ENCODE measurements at places on chromosomes 4 and X.
A peak's percentile ranks its signal among the peaks of the same experiment; 100 is the strongest.

- DNase-seq = no peak
Observed at GRCh38 chr4:167721617-167722486, 370.5 kb upstream of the ANXA10 start.

GRCh38 chr4:173247321-173247720, 78.7 kb downstream of the GALNT7 start:
- no peak for DNase-seq

GRCh38 chrX:1534301-1535168, 2.5 kb downstream of the P2RY8 start:
- no peak for DNase-seq

DNA sequence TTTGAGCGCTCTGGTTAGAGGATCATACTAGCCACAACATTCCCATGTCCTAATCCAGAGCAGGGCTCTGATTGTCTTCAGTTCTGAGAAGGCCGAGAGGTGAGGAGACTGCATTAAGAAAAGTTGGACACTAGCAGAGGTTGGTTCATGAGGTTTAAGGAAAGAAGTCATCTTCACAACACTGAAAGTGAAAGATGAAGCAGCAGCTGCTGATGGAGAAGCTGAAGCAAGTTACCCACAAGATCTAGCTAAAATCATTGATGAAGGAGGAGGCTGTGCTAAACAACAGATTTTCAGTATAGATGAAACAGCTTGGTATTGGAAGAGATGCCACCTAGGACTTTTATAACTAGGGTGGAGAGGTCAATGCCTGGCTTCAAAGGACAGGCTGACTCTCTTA, 36.8 kb downstream of the RAP1GDS1 start:
- no peak for DNase-seq

DNA sequence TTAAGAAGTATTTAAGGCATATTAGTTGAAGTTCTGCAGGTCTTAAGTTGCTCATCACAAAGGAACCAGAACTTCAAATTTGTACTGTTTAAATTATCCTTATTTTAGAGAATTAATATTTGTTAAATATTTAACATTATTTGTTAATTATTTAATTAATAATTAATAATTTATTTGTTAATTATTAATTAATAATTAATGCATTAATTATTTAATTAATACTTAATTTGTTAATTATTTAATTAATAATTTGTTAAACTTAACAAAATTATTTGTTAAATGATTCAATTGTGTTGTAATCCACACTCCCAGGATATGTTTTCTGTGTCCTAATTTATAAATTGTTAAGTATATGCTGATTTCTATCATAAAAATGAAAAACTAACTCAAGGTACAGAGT, 129.4 kb downstream of the GLRA3 start:
- no peak for DNase-seq

- DNase-seq = no peak
Observed at GRCh38 chr4:147837435-147837834, 105.5 kb downstream of the ARHGAP10 start.

- no peak for DNase-seq
Observed at GRCh38 chrX:24339911-24340310, 20.5 kb upstream of the SUPT20HL1 start.

GRCh38 chrX:49147936-49148335, 14.6 kb upstream of the MAGIX start:
- no peak for DNase-seq

DNA sequence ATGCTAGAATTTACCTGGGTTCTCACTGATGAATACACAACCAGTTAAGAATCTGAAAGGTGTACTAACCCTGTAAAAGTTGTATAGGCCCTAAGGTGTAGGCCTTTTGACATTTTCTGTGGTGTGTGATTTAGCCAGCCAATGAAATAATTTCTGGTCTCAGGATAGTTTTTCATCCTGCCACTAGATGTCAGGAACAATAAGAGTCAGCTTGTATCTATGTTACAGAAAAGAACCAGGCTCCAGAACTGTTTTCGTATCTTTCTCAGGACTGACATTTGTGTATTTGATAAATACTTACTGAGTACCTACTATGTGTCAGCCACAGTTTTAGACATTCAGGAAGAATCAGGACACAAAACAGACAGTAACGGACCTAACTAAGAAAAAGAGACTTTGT, 673.6 kb upstream of the TENM3 start:
- DNase-seq = no peak

DNA sequence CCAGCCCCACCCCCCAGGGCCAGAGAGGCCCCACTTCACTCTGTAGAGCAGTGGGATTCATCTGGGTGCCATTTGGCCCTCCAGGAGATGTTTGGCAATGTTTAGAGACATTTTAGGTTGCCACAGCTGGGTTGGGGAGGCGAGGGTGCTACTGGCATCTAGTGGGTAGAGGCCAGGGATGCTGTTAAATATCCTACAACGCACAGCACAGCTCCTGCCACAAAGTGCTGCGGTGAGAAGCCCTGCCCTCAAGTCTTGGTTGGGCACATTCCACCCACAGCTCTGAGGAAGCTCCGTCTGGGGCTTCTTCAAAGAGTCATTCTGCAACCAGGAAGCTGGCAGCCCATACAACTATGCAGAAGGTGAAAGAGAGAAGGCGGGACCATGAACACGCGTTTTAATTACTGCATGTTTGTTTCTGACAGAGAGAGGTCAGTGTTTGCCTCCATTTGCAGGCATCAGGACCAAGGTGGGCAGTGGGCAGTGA, 48.1 kb upstream of the FAM9C start:
- DNase-seq = peak; percentile 38

DNA sequence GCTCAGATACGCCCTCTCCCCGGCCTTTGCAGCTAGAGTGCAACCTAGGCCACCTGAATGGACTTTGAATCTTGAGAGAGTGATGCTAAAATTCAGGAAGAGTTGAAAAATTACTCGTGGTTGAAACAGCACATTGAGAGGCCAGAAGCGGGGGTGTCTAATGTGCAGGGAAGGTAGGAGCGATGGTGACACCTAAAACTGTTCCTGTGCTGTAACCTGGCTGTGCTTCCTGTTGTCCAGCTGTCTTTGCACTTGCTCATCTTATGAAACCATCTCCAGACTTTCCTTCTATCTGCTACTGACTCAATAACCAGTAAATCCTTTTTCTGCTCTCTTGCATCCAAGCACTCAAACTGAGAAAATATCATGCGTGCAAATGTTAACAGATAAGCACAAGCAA, 106.4 kb upstream of the RPS6KA3 start:
- DNase-seq = no peak

GRCh38 chrX:154535892-154536291, 10.8 kb downstream of the G6PD start:
- no peak for DNase-seq

- no peak for DNase-seq
Observed at GRCh38 chr4:82367438-82368097, 6.2 kb downstream of the HNRNPD start.

DNA sequence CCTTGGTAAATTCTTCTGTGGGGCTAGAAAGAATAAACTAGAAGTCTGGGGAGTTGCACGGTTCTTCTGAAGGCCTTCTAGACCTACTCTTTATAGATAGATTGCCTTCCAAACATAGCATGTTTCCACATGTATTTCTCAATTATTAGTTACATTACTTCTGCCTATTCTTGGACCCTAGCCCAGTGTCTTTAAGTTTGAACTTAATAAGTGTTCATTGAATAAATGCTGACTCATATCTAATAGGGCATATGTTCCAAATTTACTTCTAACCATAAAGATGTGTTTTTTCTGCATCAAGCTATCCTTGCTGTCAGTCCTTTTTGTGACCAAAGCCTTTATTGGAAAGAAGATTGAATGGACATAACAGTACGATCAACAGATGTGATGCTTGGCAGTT, 503.6 kb upstream of the ZFP42 start:
- no peak for DNase-seq

GRCh38 chrX:79138658-79139241, 5.7 kb upstream of the GPR174 start:
- no peak for DNase-seq

DNA sequence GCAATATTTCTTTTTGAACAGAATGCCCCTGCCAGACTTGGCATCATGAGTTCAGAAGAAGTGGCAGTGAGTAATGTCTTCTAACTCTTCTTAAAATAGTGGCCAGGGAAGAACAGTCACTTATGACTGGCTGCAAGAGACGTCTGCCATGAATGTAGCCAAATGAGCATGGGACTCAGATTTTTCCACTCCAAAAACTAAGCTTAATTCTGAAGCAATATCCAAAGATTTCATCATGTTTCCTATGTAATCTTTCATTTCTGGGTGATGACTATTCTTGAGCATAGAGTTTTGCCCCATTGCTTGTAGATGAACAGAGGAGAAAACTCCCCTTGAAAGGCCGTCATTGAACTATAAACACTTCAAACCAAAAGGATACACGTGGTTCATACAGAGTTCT, 11.8 kb downstream of the AMBN start:
- no peak for DNase-seq

- no peak for DNase-seq
Observed at GRCh38 chr4:6277139-6277802, 7.6 kb downstream of the WFS1 start.

GRCh38 chr4:155371432-155372043, 5.2 kb downstream of the MAP9 start:
- DNase-seq = no peak

GRCh38 chr4:40192114-40193015, 4.5 kb upstream of the RHOH start:
- DNase-seq = no peak

DNA sequence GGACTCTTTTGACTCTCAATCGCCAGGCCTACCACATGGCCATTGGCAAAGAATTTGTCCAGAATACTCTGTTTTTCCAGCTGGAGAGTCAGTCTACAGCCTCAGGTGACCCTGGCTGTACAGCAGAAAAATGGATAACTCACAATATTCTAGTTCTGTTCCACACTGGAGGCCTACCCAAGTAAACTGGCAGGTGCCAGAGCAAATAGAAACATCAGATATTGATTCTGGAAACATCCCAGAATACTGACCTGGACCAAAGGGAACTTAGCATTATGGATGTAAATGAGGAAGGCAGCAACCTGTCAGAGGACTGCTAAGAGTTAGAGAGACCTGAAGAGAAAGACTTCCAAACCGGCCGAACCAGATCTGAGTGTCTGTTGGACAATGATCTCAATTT, 147.9 kb upstream of the SMAD1 start:
- no peak for DNase-seq

DNA sequence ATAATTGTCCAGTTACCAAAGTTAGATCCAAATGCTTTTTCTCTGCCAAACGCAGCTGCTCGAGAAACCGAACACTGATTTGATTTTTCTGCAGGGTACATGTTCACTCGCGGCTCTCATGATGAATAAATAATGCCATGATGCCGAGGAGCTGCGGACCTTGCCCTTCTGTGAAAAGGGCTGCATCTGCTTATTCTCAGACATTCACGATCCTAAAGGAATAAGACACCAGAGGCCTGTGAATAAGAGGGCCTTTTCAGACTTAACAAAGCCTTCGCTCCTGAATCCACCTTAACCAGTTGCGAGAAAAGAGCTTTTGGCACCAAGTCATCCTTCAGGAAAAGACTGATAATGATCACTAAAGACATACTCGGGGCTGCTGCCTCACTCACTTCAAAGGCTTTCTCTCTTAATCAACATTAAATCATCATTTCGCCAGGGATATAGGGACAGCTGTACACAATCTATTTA, 147.5 kb downstream of the FBXO8 start:
- DNase-seq = no peak

DNA sequence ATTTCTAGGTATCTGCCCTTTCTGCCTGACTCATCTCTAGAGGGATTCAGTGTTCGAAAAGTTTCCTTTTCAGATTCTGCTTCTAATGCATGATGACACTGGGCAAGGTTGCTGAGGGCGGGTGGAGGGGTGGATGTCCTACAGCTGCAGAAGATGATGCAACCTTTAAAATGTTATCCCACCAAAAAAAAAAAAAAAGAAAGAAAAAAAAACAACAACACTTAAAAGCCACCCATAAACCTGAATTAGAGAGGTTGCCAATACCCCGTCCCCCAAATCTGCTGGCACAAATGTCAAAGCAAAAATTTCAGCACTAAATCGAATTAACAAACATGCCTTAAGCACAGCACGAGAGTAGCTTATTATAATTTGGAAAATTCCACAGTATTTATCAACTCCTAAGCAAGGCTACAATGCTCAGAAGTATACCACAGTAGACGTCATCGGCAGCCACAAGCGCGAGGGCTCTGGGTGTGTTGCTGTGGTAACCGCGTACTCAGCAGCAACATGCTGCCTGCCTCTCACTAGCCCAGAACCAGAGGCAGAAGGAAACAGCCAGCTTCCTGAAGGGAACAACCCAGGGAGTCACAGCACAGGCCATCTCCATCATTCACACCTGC, 167.5 kb upstream of the MAP3K15 start:
- peak; percentile 46 for DNase-seq

GRCh38 chrX:10483191-10483831, 137.1 kb downstream of the MID1 start:
- no peak for DNase-seq

DNA sequence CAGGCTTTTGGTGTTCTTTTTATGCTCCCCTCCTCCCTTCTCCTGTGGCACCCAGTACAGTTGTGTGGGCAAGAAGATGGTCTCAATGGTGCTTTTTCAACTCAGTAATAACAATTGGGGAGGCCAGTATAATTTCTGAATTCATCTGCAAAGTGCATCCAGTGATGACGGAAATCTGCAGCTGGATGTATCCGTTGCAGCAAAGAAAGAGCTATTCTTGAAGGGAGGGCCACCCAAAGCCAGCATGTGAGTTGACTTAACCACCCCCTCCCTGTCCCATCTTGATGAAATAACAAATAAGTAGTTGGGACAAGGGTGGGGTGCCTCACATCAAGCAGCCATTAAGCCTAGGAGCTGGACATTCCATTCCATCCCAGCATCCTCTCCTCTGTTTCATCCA, 30.7 kb downstream of the TSC22D3 start:
- DNase-seq = no peak

DNA sequence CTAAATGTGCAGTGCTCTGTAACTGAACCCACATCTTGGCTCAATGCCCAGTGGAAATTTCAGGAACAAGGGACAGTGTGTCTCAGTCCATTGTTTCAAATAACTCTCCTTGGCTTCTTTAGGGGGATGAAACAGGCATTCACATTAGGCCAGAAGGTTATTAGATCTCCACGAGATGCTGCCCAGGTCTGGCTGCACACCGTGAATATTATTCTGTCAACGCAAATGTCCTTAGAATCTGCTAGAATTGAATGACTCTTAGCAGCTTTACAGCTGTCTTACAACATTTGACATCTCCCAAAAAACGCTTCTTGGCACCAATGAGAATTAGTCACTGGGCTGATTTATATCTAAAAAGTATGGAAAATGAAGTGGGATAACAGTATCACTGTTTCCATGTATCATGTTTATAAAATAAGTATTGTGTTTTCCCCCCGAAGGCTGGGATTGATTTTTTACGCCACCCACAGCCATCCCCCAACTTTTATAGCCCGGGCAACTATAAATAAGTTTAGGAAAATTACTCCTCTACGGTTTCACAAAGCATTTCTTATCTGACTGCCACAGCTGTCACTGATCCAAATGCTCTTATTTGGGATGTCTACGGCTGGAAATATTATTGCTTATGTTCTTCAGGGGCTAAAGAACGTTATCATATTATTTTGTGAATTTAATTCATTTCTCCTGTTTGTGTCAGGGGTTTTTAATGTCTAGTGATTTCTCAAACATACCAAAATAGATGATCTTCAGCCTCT, 559.7 kb upstream of the FAT1 start:
- DNase-seq = no peak

All from activated CD8-positive, alpha-beta memory T cell treated with anti-CD3 and anti-CD28 coated beads for 4 hours (primary cell).